ENCODE measurements at places on chromosomes 7 and 10.
A peak's percentile ranks its signal among the peaks of the same experiment; 100 is the strongest.

- no peak for DNase-seq
Observed at GRCh38 chr7:39102234-39102633, 124.5 kb downstream of the POU6F2 start.

DNA sequence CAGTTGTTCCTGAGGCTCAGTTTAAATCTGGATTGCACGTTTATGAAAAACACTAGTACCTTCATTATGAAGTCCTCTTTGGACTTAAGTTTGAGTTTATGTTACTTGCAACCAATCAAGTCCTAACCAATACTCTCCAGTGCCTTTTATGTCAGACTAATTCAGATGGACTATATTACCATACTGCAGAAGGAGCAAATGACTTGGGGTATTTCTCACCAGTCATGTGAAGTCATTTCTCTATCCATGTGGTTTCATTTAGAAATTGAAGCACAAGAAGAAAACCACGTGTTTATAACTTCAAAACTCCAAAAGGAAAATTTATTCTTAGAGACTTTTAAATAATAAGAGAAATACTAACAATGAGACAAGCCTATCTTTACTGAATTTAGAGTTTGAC, 201.6 kb downstream of the MBL2 start:
- DNase-seq, result peak; percentile 13

GRCh38 chr7:98930921-98931320, 52.6 kb downstream of the TRRAP start:
- DNase-seq, result no peak

- peak; percentile 60 for DNase-seq
Observed at GRCh38 chr10:133335246-133336117, 1.2 kb downstream of the CALY start.

- DNase-seq, result no peak
Observed at GRCh38 chr10:81009296-81009695, 471.6 kb downstream of the SH2D4B start.

DNA sequence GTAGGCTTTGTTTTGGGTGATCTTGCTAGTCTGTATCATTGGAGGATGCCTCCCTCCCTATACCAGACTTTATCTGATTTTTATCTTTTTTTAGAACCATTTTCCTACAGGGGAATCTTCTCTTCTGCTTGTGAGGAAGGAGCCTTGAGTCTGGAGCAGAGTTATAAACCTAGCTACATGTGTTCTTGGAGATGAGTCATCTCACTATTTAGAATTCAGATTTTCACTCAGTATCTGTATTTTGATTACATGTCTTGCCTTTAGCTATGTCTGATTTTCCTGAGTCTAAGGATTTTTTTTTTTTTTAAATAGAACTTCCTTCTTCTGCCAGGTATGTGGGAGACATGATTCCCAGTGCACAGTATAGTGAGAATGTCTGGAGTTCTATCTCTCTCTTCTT, 211.6 kb upstream of the MBL2 start:
- no peak for DNase-seq

GRCh38 chr10:44042075-44042770, 342.7 kb downstream of the CXCL12 start:
- DNase-seq, result no peak

DNA sequence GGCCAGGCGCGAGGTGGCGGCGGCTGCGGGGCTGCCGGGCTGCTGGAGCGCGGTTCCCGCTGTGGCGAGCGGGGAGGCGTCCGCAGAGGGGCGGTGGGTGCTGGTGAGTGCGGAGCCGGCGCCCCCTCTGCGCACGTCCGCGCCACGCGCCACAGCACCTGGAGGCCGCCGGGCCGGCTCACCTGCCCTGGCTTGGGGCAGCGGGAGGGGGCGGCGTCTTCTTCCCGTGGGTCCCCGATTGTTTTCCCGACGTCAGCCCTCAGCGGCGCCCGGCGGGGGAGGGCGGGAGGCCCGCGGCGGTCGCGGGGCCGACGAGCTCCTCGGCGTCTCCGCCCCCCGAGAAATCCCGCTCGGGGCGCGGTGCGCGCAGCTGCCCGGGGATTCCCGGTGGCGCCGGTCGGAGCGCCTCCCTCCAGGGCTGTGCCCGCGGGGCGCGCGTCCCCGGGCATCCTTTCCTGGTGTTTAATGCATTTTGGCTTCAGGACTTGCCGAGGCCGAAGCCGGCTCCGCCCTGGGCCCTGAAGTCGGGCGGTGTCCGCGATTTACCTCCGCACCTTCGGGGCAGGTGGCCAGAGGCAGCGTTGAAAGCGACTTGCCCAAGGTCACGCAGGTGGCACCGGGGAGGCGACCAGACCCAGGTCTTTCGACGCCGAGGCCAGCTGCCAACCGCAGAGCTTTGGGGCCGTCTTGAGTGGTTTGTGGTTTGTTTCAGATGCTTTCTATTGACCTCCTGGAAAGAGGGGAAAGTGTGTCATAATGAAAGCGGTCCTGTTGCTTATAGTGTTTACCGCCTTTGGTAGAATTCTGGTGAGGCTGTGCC, 561 bp downstream of the PLEKHA1 start:
- peak; percentile 39 for DNase-seq

DNA sequence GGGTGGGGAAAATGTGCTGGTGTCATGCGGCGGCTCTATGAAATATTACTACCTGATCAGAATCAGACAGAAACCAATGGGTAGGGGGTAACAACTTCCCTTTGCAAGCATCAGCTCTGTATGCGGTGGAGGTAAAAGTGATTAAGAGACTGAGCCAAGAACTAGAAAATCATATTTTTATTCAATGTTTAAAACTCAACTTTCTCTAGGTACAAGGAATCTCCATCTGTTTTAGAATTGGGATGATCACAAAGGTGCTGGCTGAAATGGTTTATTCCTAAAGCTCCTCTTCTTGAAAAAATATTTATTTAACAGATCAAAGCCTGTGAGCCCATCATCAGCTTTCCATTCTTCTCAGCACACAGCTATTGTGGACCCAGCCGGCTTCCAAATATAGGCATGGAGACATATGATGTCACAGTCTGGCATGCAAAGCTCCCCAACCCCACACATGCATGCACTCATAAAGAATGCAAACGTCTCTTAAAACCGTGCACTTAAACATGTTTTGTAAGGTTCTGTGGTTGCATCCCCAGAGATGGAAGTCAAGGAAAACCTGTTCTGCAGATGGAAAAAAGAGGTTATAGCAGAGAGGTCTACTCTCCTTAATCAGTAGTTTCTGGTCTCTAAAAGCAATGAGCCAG, 126.0 kb downstream of the SKIDA1 start:
- DNase-seq, result peak; percentile 89

- no peak for DNase-seq
Observed at GRCh38 chr7:79421751-79422150, 31.7 kb downstream of the MAGI2 start.

- DNase-seq, result no peak
Observed at GRCh38 chr7:77484785-77485184, 52.3 kb upstream of the PTPN12 start.

DNA sequence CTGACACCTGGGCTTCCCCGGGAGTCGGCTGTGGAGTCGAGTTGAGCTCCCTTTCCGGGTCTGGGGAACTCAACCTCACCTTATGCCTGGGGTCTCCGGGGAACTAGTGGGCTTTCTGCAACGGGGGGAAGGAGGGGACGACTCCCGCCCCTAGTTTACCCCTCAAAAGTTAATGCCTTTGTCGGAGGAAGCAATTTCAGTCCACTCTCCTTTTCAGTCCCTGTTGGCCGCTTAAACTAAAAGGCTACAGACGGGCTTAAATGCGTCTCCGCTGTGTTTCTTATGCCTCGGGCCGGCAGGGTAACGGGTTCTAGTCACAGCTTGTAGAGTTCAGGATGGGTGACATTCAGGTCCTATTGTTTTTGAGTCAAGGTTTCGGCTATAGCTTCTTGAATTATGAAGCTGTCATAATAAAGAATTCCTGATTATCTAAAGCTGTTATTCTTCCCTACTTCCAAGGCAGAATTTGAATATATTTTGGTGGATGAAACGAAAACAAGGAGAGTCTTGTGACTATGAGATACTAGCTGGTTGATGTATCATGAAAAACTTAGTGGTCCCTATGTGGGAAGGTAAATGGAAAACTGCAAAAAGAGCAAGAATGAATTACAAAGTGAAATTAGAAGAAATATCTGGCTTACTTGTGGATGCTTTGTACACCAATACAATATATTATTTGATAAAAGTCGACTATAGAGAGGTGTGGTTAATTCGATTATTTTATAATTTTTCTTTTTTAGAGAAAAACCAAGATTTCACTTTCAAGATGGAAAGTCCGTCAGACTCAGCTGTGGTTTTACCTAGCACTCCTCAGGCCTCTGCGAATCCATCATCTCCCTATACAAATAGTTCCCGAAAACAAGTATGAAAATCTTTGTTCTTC, 495 bp downstream of the SFR1 start:
- no peak for DNase-seq

DNA sequence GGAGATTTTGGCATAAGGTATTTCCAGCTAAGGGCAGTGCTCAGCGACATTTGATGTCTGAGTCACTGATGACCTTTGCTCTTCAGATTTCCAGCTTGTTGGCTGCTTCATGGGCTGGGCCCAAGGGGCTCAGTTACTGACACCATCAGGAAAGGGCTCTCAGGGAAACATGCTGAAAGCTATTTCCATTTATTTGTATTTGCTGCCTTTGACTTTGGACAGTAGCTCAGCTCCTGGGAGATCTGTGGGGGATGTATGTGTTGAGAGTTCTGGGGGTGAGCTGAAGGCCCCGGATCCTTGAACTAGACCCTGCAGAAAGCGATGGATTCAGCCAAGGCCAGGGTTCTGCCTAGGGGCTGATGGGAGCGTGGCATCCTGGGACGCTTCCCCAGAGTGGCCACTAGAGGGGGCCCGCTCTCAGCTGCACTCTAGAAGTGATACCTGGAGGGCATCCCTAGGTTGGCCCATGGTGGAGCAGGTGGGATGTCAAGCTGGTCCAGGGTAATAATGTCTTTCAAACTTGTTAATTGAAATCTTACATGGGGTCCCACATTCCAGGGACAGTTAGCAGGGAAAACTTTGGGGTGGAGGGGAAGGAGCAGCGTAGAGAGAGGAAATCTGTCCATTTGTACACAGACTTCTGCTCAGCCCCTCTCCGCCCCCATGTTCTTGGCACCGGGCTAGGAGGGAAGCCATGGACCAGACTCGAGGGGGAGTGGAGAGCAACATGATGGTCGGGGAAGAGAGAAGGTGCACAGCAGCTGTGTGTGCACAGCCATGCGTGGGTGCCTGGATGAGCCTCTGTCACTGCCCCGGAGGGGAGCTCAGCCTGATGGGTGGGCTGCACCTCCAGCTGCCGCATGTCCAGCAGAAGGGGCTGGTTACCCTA, 3.0 kb upstream of the BTBD16 start:
- peak; percentile 39 for DNase-seq

- DNase-seq, result no peak
Observed at GRCh38 chr10:90872648-90873020, 860 bp downstream of the RPP30 start.

DNA sequence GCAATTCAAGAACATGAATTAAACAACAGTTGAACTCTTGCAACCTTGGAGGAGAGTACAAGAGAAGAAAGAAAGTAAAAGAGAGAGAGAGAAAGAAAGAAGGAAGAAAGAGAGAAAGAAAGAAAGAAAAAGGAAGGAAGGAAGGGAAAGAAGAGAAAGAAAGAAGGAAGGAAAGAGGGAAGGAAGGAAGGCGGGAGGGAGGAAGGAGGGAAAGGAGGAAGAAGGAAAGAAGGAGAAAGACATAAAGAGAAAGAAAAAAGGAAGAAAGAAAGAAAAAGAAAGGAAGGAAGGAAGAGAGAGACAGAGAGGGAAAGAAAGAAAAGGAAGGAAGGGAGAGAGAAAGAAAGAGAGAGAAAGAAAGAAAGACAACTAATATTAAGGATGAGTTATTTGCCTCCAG, 1106.7 kb downstream of the TYW1 start:
- no peak for DNase-seq

DNA sequence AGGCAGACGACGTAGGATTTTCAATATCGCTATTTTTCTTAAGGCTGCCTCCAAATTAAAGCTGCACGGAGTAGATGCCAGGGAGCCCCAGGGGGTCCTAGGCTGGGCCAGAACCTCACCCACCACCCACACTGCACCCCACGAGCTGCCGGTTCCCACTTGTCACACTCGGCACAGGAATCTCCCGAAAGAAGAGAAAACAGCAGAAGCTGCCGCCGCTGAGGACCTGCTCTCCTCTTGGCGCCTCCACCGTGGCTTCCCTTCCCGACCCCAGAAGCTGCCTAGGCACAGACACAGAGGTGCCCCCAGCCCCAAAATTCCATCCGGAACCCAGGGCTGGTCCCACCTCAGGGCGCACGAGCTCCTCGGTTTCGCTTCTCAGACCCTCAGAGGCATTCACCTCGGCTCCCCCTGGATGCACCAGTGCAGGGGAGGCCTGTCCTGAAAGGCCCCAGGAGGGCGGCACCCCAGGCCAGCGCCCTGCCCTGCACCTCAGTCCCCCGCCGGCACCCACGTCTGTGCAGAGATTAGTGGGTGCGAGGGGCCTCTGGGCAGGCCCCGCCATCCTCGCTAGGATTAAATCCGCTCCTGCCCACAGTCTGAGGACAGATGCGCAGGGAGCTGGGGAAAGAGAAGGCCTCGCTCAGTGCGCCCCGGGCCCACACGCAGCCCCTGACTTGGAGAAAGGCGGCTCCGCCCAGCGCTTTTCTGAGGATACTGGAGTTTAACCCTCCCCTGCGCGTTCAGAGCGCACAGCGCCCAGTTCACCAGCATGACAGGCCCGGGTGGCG, 99.2 kb downstream of the PTPRN2 start:
- DNase-seq, result no peak

DNA sequence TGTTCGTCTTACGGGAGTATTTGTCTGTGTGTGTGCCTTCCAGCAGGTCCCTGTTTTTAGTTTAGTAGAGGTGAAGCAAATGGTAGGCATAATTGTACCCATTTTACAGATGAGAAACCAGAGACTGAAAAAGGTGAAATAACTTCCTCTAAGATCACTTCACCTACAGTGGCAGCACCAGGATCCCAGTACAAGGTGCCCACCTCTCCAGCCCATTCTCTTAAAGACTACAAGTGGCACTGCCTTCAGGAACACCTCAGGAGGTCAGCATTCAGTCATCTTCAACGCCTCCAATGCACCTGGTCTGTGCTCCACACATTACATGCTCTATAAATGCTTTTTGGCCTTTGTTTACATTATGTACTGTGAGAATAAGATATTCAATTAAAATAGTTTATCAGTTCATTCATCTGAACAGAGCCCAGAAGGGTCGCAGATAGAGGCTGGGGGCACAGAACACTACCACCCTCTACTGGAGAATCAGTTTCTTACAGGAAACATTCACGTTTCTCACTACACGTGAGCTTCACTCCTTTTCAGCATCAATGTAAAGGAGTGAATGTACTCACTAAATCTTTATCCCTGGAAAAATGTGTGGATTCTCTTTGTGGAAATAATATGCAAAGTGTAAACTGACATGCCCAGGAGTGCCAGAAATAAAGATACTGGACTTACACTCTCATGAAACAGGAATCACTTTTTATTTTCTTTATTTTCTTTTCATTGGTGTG, 45.5 kb upstream of the ABLIM1 start:
- no peak for DNase-seq

DNA sequence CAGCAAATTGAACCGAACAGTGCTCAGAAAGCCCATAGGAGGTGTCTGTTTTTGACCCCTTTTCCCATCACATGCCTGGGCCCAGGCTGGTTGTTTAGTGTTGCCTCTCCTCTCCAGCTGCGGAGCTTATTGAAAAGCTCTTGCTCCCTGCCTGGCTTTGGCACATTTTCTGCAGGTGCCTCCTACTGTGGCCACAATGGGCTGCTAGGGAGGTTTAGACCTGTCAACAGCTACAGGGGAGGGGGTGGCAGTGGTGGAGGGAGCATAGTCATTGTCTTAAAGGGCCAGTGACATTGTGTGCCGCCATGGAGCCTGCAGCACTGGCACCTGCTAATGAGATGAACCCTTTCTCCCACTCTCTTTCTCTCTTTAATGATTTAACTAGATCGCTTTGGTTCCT, 13.2 kb upstream of the ENO4 start:
- no peak for DNase-seq

Data from fibroblast of the aortic adventitia (primary cell).